ENCODE measurements at places on chromosomes 2 and 18.

- DNase-seq: no peak
These were observed 6.9 kb upstream of the POTEF start for GRCh38 chr2:130135692-130136541.

DNA sequence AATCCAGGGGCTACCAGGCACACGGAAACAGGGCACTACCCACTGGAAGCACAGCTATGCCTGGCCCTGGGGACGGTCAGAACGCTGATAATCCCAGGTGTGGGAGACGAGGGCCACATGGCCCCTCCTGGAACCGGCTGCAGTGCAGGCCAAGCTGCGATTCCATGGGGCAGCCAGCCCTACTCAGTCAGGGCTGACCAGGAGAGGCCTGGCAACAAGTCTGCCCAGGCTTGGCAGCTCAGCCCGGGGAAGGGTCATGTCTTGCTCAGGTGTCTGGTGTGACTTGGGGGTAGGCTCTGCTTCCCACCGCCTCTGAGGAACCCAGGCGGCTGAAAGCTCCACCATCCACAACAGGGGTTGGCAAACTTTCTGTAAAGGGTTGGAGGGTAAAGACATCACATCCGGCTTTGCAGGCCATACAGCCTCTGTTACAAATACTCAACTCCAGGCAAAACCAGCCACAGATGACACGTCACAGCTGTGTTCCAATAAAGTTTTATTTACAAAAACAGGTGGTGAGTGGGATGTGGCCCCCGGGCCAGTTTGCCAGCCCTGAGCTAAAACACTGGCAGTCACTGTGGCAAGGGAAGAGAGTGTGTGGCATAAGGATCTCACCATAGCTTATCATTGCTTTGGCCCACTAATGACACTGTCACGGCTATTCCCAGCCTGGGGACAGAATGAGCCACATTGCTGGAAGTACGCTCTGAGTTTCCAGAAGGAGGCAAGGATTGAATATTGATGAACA, 85.2 kb downstream of the NDUFA10 start:
- peak; percentile 44 for DNase-seq

GRCh38 chr2:163640542-163641193, 95.1 kb downstream of the FIGN start:
- DNase-seq: no peak

DNA sequence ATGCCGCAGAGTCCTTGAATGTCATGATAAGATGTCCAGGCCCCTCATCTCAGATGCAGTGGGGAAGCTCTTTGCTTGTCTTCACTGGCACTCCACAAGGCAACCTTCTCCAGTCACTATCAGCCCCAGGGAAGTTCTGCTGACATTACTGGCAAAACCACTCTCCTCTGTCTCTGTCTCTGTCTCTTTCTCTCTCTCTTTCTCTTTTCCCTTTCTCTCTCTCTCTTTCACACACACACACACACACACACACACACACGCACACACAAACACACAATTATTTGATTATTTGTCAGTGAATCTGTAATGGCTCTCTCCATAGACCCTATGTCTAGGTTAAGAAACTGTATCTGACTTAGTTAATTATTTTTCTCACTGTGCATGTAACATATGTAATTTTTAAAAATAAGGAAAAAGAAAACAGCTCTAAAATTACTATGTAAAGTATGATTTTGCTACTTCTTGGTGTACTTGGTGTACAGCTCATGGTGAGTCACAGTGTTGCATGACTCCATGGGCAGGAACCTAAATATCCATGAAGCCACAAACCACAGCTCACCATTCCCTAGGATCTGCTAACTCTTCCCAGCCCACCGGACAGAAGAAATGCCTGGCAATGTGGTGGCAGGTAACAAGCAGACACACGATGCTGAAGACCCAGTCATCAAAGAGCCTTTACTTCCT, 594.9 kb upstream of the ID2 start:
- DNase-seq: no peak

DNA sequence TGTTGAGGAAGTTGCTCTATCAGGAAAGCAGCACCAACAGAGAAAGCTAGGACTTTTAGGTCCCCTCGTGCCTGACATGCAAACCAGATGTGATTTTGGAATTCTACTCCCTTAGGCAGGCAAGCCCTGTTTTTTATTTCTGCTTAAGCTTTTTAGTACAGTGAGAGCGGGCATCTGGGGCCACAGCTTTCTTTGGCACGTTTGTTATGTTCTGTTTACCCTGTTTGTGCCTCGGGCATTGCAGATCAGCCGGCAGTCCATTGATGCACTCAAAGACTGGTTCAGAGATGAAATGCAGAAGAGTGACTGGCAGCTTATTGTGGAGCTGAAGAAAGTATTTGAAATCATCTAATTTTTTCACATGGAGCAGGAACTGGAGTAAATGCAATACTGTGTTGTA, 61.9 kb downstream of the EIF5B start:
- no peak for DNase-seq

DNA sequence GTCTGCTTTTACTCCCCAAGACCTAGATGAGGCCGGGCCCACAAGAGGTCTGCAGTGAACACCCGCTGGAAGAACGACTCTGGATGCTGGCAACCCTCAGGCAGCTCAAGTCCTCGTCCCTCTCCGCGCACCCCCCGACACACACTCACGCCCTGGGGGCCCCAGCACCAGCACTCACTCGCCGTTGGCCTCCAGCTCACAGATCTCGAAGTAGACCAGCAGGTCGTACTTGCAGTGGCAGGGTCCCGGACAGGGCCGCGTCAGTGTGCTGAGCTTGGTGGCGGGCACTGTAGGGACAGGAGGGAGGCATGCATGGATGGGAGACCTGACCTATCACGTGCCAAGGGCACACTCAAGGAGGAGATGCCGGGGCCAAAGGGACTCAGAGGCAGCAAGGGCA, 49.4 kb downstream of the AQP12A start:
- no peak for DNase-seq

GRCh38 chr18:46243095-46243494, 138.9 kb downstream of the HAUS1 start:
- DNase-seq: no peak

DNA sequence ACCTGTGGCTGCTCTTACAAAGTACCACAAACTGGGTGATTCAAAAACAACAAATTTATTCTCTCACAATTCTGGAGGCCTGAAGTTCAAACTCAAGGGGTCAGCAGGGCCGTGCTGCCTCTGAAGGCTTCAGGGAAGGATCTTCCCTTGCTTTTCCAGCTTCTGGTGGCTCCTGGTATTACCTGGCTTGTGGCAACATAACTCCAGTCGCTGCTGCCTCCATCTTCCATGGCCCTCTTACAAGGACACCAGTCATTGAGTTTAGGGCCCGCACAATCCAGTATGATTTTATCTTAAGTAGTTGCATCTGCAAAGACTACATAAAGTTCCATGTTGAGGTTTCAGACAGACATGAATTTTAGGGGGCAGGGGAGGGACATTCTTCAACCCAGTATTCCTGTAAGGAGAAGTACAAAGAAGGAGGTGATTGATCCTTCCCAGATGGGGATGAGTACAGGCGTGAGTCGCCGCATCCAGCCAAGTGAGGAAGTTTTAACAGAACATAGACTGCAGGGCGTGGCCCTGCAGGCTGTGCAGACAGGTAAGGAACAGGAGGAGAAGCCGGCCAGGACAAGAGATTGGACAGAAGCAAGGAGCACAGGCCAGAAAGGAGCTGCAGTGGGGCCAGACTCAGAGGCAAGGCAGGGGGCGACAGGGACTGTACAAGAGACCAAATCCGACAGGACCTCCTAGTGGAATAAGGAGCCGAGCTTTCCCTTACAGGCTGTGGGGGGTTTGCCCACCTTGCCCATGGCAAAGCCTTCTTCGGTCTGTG, 44.4 kb upstream of the BZW1 start:
- no peak for DNase-seq

GRCh38 chr2:121686218-121686617, 37.0 kb upstream of the CLASP1 start:
- DNase-seq: no peak

DNA sequence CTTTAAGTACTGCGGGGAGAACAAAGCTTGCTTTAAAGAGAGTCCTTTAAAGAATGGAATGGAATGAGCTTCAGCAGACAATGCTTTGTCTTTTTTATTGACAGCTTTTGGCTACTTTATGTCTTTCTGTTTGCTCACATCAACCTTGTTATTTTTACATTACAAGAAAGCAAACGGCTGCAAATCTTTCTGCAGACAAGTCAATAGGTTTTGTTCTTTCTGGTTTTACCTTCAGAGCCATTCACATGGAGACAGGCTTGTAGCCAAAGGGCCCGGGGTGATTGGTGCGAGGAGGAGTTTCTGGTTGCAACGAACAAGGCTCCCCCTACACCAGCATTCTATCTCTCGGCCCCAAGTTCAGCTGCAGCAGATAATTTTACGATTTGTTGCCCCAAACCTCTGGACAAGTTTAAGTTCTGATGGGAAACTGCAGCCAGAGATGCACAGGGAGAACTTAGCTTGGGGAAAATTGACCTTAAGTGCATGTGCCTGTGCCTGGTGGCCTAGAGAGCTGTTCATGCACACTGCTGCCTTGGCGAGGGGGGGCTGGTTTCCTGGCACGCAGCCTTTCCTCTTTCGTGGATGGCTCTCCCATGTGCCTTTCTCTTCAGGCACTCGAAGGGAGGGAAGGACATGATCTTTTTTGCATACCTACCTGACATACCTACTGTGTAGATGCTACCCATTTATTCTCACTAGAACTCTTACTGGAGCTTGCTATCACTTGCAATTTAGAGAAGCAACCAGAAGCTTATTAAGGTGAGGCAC, 543.2 kb downstream of the DCDC2C start:
- DNase-seq: no peak

- no peak for DNase-seq
These were observed 74.3 kb downstream of the HRH4 start for GRCh38 chr18:24534737-24535136.

DNA sequence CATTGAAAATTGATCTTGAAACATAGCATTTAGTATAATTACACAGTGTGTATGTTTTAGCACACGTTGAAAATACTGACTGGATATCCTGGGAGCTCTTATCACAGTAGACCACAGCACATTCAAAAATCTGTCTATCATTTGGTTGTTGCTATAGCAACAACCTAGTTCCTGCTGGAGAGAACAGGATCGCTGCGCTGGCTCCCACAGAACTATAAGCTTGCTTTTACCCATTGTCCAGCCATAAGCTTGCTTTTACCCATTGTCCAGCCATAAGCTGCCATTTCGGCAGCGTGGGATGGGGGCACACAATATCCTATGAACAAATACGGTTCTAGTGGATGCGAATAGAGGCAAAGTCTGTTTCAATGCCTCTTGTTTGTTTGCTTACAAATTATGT, 70.4 kb upstream of the ST6GAL2 start:
- DNase-seq: no peak

DNA sequence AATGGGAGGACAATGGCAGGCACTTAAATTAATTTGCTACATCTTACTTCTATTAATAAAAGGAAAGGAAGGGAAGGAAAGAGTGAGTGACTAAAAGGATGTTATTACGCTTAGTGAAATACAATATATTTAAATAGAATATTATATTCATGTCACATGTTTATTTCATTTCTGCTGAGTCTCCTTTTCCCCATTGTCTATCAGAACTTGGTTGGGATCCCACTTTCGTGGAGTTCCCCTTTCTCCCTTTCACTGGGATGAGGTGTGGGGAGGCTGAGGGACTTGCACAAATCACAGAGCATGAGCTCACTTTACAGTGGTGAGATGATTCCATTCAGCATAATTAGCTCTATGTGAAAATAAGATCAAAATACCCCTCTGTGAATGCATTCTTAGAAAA, 730.6 kb downstream of the TSN start:
- no peak for DNase-seq

DNA sequence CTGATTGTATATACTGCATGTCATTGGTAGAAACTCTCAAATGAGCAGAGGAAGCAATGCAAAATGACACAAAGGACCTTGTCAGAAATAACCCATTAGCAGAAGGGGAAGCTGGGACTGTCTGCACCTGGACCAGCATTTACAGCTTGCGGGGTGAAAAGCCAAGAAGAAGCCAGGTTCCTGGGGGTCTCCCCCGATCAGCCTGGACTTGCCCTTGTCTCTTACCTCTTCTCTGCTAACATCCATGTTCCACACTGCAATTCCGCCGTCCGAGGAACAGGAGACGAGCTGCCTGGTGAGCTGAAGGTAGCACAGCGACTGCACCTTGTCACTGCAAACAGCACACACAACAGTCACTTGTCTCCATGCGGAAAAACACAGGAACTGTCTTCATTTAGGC, 51.1 kb downstream of the WDFY1 start:
- DNase-seq: no peak

- DNase-seq: no peak
These were observed 71.9 kb downstream of the SLC66A2 start for GRCh38 chr18:79879566-79879965.

DNA sequence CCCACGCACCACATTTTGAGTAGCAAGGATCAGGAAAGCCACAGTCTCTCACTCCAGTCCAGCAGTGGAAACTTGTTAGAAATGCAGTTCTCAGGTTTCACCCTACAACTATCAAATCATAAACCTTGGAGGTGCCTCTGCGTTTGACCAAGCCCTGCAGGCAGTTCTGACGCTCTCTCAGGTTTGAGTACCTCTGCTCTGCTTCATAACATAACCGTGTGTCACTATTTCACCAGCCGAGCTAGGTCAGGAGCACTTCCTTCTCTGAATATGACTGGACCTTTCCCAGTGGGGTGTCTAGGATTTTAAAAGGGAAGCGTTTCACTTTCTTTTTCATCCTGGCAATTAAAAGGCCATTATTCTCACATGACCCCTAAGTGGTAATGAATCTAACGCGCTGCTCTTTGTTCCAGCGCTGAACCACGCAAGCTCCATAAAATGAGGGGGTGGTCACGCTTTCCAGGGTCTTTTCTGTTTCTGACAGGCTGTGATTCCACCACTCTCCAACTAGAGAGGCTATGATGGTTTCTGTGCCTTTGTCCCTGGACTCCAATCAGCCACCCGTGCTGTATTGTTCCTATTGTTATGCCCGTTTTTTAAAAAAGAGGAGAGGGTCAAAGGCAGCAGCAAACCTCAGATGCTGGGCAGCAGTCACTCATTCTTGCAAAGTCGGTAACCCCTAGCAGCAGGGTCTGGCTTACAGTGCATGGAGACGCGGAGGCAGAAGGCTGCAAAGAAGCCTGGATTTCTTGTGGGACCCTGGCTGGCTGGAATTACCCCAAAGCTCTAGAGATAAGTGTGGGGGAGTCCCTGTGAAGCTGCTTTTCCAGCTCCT, 75.2 kb upstream of the CTNNA2 start:
- DNase-seq: no peak

GRCh38 chr2:74481961-74482800, 617 bp downstream of the CCDC142 start:
- DNase-seq: no peak

DNA sequence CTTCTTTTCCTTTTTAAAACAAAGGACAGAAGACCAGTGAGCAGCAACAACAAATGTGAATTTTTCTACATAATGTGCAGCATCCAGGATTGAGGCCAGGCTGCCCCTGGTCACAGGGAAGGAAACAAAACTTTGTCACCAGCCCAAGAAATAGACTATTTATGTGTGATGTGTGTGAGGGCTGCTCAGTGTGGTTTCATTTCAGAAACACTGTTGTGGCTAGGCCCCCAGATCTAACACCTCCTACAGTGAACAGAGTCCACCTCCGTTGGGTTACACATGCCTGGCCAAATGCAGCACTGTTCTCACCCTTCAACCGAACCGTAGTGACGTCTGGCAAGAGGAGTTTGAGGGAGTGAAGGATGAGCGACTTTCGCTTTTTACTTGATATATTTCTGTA, 146.3 kb upstream of the RIOK3 start:
- DNase-seq: no peak

GRCh38 chr18:45280481-45281276, 334.6 kb upstream of the SLC14A2 start:
- no peak for DNase-seq

- no peak for DNase-seq
These were observed 671.6 kb upstream of the ACVR2A start for GRCh38 chr2:147173189-147173581.

Data from heart left ventricle (tissue), 16 donors.